NCI-H1930 (cell line): ENCODE measurements at places on chromosomes 5 and 9.

DNA sequence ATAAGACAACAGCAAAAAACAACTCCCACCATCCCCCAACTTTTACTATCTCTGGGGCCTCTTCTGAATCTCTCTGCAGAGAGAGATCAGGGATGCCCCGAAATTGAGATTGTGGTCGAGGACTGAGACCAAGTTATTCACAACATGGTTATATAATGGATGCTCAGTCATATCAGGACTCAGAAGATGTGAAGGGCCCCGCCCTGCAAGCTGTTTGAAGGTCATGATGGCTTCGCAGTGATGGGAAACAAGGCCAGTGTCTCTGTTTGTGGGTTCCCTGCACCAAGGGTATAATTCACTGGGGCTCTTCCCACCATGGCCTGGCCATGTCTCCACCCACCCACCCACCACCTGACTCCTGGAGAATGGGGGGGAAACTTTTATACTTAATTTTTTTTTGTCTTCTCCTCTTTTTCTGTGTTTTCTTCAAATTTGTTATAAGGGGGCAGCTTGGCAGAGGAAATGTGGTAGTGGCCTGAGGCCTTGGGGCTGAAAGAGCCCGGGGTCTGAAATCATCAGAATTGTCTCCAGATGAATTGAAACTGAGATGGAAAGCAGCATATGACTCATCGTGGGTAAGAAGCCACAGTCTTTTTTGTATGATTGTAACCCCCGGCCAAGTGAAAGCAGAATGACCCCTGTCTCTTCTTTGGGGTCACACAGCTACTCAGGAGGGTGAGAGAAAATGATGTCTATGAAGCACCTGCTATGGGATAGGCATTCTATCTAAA lies 15.0 kb upstream of the TEX48 start:
- no peak for DNase-seq

- no peak for DNase-seq
These were observed 78.1 kb upstream of the NREP start for GRCh38 chr5:111834926-111835599.

GRCh38 chr9:134683714-134684374 lies 42.2 kb downstream of the COL5A1 start:
- DNase-seq, result no peak

GRCh38 chr9:33263131-33264002 lies 1.1 kb downstream of the BAG1 start:
- no peak for DNase-seq

DNA sequence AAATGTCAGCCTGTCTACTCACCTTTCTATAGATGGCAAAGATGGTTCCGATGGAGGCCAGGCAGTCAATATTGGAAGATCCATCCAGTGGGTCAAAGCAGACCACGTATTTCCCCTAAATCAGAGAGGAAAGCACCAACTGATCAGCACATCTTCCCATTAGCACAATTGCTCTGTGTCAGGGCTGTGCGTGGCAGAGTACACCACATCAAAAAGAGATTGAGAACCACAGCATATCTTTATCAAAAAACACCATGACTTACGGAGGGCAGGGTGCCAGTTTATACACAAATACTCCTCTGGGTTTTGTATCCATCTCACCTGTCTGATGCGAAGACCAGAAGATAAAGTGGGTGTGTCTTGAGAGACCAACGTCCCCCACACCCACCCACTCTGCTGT lies 9.1 kb downstream of the FBP2 start:
- DNase-seq, result no peak

DNA sequence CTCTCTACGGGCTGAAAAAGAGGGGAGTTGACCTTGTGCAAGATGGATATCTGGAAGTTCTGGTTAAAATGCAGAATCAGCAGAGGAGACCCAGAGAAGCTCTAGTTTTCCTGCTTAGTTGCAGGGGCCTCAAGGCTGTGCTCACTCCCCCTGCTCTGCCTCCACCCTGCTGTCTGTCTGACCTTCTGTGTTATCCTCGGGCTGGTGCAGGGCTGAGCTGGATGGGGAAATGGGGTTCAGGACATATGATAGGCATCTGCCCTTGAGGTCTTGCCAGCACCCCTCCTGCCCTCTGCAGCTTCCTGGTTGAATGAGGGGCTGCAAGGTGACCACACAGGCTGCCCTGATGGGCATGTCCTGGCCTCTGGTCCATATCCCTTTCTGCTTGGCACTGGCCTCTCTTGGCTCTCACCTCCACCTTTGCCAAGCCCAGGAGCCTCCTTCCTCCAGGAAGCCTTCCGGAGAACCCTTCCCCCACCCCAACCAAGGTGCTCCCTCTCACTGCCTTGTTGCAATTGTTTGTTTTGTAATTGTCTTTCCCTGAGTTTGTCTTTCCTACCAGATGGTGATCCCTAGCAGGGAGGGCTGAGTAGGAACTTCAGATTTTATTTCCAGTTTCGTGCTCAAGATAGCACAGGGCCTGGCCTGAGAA lies 1.3 kb downstream of the TMEM268 start:
- DNase-seq, result no peak

DNA sequence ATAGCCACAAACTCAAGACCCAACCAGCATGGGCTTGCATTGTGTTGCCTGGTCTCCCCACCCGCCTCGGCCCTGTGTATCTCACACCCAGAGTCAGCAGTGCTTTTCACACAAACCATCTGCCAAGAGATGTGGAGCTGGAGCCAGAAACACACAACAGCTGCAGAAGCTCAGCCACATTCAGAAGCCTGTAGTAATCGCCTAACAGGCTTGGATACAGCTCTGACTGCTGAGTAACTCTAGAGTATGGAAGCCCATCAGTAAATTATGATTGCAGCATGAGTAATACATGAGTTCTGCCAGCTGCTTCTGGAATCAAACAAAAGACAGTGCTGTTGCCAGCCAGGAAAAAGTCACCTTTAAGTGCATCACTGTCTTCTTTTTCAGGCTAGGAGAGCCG lies 16.0 kb downstream of the TEK start:
- DNase-seq, result no peak

DNA sequence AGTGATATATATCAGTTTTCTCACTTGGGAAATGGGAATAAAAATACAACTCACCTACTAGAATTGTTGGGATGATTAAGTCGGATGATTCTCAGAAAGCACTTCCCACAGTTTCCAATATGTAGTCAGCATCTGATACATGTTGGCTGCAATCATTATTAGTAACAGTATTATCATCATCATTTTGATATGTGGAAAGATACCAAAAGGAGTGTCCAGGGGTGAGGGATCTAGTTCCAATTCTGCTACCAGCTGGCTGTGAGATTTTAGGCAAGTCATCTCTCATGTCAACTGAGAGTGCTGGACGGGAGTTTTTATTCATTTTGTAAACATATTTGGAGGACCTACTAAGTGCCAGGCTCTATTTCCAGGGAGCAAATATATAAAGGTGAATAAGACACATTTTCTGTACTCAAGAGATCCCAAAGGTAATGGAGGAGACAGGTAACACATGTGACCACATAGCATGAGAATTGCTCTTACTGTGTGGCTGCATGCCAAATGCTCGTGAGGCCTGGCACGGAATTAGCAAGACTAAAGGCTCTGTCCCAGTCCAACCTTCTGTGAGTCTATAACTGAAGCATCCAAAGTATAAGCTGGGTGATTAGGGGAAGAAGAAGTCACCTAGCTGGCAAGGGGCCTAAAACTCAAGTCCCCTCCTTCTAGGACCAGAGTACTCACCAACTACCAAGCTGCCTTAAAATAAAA lies 83.0 kb downstream of the GRIA1 start:
- DNase-seq, result no peak

GRCh38 chr9:118162716-118163115 lies 458.5 kb downstream of the TLR4 start:
- DNase-seq, result no peak

DNA sequence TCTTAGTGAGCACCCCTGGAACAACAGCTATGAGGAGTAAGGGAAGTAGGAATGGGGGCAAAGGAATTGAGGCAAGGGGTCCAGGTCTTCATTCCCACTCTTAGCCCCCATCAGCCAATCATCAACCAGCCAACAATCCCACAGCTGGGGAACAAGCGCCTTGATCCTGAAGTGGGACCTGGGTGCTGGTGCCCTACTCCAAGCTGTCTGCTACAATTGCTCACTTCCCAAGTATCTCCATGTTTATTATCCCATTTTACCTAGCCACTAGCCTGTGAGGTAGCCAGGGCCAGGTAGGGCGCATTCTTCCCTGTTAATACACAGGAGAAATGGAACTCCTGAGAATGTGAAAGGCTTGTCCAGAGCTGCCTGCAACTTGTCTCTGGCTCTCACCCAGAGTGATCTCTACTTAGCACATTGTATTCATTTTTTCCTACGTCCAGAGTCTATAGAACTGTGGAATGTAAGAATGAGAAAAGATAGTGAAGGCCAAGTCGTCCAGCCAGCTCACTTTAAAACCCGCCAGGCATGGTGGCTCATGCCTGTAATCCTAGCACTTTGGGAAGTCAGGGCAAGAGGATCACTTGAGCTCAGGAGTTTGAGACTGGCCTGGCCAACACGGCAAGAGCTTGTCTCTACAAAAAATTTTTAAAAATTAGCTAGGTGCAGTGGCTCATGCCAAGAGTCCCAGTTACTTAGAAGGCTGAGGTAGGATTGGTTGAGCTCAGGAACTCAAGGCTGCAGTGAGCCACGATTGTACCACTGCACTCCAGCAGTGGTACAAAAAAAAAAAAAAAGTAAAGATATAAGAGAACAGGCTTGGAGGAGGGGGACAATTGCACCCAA lies 6.2 kb upstream of the DNAJC18 start:
- no peak for DNase-seq

GRCh38 chr9:127763918-127764384 lies 14.5 kb downstream of the SH2D3C start:
- no peak for DNase-seq

GRCh38 chr5:151123897-151124751 lies 33.5 kb downstream of the ANXA6 start:
- DNase-seq, result no peak

DNA sequence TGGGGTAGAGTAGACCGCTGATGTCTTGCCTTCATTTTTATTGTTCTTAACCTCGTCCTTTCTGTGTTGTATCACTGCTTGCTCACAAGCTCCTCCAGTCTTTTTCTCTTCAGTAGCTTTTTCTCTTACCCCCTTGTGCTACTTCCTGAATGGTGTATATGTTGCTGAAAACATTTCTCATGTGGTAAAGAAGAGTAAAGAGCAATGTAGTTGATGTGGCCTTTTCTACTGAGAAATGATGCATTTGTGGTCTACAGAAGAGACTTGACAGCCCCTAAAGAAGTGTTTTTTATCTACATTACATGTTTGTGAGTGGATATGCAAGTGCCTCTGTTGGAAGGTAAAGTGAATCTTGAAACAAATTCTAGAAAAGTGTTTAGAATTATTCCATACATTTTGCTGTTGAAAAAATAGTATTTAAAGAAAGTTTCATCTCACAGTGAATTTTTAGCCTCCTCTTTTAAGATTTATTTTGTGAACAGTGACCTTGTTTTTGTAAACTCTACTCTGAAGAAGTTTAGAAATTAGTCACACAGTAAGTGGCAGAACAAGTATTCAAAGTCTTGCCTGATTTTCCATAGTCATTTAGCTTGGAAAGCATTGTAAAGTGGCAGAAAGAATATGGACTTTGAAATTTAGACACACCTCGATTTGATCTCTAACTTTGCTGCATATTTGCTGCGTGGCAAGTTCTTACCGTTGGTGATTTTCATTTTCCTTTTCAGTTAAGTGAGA lies 17.4 kb downstream of the CDC42SE2 start:
- no peak for DNase-seq

GRCh38 chr5:43039471-43040286 lies 440 bp downstream of the ANXA2R start:
- DNase-seq, result peak; percentile 80

- no peak for DNase-seq
These were observed 233.5 kb upstream of the ELL2 start for GRCh38 chr5:96195123-96195522.

DNA sequence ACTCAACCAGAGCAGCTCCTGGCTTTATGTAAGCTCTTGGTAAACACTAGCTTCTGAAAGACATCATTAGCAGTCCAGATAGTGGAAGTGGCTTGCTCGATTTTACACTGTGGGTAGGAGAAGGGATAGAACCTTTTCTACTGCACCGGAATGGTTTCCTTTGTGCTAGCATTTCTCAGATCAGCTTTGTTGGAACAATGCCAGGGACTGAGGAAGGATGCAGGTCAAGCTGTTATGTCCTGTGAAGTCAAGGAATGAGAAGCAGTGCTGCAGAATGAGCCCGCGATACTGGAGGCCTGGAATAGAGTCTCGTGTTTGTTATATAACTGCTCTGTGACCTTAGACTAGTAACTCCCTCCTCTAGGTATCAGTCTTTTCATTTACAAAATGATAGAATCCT lies 233.6 kb downstream of the GABRB2 start:
- DNase-seq, result no peak

GRCh38 chr9:88990729-88991065 lies 571 bp upstream of the S1PR3 start:
- DNase-seq, result no peak

GRCh38 chr5:31427724-31428309 lies 104.1 kb downstream of the DROSHA start:
- DNase-seq, result no peak

GRCh38 chr5:68456756-68457217 lies 241.2 kb downstream of the PIK3R1 start:
- no peak for DNase-seq

DNA sequence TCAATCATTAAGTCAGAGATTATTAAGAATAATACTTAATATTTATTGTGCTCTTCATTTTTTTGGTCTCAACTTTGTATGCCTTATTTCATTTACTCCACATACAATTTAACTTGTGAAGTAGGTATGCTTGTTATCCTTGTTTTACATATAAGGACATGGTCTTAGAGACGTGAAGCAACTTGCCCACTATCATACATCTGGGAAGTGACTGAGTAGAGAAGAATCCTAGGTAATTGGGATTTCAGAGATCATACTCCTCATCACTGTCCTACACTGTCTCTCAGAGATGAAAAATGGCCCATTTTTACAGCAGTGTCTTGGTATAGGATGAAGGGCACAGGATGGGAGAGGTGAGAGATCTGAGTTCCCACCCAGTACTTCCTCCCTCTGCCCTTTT lies 23.3 kb downstream of the DMRT2 start:
- no peak for DNase-seq

GRCh38 chr9:125755340-125755739 lies 8.2 kb downstream of the PBX3 start:
- DNase-seq, result no peak

DNA sequence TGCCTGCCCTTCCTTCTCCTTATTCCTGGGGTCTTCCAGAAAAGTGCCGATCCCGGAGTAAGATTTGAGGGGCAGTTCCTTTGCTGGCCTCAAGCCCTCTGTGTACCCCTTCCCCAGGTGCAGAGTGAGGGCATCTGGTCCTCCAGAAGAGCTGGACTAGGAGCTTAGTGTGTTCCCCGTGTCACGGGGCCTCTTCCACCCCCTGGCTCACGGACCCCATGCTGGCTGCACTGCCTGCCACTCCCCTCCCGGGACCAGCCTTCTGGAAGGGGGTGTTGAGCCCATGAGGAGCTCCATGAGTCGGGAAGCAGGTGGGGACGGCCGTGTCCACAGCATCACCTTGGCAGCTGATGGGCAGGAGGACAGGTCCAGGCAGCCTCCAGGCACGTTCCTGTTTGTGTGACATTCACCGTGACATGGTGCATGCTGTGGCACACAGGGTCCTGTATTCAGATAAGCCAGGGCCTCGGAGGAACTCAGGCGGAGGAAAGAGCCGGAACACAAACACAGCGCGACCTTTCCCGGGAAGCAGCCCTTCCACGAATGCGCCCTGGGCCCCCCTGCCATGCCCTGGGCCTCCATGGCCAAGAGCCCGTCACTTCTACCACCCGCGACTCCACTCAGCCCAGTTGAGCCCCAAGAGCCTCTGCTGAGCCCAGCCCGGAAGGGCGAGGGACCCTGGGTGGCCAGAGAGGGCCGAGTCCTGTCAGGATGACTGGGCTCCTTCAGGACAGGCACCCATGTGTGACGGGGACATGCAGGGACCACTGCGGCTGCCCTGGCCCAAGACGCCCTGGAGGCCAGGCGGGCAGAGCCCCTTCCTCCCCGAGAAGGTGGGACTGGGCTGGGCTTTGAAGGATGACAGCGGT lies 5.9 kb upstream of the LCN1 start:
- DNase-seq, result no peak
